ENCODE measurements at places on chromosomes 1 and 21.

- DNase-seq = no peak
These were observed 126.8 kb downstream of the RGS21 start for GRCh38 chr1:192443616-192444015.

DNA sequence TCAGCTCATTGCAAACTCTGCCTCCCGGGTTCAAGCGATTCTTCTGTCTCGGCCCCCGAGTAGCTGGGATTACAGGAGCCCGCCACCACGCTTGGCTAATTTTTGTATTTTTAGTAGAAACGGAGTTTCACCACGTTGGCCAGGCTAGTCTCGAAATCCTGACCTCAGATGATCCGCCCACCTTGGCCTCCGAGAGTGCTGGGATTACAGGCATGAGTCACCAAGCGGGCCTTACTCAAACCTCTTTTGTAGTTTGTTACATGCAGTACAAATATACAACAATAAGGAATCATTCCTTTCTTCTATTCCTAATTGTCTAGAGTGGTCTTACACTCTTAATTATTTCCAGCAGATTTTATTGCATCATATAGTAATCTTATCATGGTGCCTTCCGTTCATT lies 16.6 kb downstream of the SPATA17 start:
- no peak for DNase-seq

- no peak for DNase-seq
These were observed 39.0 kb downstream of the NEXN start for GRCh38 chr1:77927414-77927813.

- no peak for DNase-seq
These were observed 167.4 kb downstream of the DUSP10 start for GRCh38 chr1:221574529-221574928.

GRCh38 chr1:89704014-89704413 lies 71.1 kb downstream of the LRRC8C start:
- DNase-seq = no peak

GRCh38 chr1:89697383-89697782 lies 64.5 kb downstream of the LRRC8C start:
- DNase-seq = no peak

GRCh38 chr1:195962051-195962450 lies 646.2 kb downstream of the KCNT2 start:
- no peak for DNase-seq

GRCh38 chr1:206001476-206001888 lies 1.7 kb downstream of the RAB7B start:
- DNase-seq = no peak

- no peak for DNase-seq
These were observed 14.0 kb downstream of the JUN start for GRCh38 chr1:58769809-58770320.

DNA sequence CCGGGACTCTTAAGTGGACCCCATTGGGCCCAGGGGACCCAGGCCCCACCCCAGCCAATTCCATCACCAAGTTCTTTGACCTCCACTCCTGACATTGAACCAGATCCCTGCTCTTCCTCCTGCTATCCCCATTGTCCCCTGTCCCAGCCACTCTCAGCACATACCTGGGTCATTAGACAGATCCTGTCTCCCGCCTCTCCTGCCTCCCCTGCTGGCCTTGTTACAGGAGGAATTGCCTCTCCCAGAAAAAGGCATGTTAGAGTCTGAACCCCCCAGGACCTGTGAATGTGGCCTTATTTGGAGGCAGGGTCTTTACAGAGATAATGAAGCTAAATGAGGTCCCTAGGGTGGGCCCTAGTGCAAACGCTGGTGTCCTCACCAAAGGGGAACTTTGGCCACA lies 301.9 kb downstream of the NPHP4 start:
- no peak for DNase-seq

DNA sequence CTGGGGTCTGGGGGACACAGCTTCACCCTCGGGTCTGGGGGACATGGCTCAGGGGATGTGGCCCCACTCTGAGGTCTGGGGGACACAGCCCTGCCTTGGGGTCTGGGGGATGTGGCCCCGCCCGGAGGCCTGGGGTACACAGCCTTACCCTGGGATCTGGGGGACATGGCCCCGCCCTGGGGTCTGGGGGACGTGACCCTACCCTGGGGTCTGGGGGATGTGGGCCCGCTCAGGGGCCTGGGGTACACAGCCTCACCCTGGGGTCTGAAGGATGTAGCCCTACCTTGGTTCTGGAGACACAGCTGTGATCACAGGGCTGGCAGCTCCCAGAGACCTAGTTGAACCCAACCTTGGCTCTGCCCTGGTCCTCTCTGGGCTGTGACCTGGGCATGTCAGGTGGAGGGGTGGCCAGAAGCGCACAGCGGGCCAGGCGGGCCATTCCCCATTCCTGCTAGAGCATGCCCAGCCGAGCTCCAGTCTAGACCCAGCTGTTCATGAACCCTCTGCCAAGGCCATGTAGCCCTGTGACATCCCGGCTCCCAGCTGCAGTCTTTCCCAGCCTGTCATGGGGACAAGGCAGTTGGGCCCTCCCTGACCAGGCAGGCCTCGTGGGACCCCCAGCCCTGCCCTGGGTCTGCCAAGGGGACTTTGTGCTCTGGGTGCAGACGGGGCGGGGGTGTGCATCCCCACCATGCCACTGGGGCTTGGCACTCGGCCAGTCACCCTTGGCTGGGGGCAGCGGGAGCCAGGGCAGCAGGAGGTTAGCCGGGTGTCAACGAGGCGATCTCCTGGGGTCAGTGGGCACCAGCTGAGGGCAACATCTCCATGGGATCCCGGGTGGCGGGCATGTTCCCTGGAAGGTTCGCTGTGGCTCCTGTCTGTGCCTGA lies 43.9 kb downstream of the WNT9A start:
- no peak for DNase-seq

DNA sequence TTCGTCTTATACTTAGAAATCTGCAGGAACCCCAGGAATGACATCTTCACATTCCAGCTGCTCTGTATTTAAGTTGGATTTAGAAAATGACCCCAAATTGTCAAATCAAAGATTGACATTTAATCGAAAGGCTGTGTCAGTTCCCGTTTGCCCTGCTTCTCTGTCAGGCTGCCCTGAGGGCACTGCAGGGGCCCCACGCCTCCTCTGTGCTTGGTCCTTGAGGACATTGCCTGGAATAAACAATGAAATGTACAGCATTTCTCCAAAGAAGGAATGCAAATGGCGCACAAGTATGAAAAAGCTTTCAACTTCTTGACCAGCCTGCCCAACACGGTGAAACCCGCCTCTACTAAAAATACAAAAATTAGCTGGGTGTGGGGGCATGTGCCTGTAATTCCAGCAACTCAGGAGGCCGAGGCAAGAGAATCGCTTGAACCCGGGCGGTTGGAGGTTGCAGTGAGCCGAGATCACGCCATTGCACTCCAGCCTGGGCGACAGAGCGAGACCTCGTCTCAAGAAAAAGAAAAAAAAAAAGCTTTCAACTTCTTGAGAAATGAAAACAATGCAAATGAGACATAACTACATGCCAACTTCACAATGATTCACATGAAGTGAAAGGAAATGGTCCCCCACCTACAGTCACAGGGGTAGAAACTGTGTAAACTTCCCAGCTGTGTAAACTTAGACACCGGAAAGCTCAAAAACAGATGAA lies 3.0 kb downstream of the TMPRSS3 start:
- DNase-seq = no peak

DNA sequence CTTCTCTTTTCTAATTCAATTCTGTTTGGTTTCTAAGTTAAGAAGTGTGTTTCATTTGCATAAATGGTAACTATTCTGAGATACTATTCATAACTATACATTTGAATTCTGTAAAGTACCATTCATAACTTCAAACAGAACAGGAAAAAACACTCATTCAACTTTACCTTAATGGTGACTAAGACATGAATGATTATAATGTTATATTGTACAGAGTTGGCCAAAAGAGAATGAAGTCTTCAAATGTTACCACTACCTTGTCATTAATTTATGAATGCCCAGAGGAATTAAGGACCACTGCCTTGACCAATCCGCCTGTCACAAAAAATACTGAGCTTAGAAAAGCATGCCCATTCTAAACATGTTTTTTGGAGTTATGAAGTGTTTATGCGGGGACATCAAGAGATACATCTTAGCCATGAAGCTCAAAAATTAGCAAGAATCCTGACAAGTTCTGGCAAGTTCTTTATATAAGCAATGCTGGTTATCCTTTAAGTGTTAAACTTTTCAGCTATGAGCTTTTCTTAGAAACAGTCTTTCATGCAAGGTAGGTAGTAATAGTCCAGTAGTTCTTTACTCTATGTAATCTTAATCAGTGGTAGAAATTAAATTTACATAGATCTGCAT lies 7.9 kb downstream of the WASF2 start:
- DNase-seq = no peak

DNA sequence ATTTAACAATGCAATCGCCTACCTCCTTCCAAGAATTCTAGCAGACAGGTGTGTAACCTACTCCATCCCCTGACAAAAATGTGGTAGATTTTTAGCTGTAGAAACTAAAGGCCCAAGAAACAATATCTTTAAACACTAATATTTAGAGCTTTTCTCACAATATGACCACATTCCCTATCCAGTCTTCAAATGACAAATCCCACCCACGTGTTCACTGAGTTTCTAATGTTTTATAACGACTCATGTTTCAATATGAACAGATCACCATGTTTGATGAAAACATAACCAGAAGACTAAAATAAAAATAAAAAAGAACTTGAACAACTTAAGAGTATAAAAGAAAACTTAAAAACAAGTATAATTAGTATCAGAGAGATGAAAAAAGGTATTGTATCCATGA lies 24.6 kb downstream of the RSBN1 start:
- DNase-seq = no peak

DNA sequence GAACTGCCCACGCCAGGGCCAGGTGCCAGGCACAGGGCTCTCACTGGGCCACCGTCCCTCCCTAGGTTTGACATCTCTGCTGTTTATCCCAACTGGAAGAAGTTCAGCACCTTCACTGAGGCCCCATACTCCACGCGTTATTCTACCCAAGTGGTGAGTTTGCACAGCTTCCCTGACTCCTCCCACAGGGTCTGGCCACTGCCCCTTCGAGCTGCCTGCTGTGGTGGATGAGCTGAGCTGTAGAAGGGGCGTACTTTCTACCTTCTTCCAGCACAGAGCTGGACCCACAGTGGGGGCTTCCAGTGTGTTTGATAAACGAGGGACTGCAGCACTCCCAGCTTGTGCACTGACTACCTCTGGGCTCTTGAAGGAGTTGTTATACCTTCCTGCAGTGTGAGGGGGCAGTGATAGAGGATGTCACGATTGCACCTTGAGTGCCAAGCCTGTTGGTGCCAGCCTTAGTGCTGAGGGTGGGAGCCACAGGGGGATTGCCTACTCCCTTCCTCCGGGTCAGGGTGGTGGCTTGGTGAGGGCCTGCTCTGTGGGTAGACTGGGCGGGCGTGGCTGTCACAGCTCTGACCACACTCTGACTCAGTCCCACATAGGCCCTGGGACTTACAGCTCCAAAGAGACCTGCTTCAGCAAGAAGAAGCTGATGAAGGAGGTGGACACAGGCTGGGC lies 5.9 kb upstream of the TTC22 start:
- peak; percentile 42 for DNase-seq

GRCh38 chr1:150003801-150004200 lies 6.7 kb downstream of the OTUD7B start:
- no peak for DNase-seq

- no peak for DNase-seq
These were observed 156.8 kb downstream of the CDC42BPA start for GRCh38 chr1:227161470-227161869.

GRCh38 chr1:97202481-97203380 lies 481.1 kb downstream of the PTBP2 start:
- no peak for DNase-seq

DNA sequence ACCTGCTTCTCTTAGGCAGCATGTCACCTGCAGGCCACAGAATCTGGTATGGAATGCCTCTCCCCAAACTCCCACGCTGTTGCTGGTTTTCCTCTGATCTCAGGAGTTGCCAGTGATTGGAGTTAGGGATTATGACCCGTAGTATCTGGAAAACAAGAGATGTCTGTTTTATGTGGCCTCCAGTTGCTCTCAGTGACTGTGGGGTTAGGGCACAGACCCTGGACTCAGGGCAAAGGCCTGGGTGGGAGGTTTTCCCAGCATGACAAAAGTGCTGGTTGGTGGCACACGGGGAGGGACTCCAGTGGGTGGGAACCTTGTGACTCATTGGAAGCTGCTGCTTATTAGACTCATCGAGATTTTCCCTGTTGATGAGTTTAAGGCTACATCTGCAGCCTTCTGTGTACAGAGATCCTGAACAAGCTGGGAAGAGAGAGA lies at the start of gene NR1I3:
NR1I3 (minus strand) TSS at position 165 of the 435 bp plus-strand sequence. CDS start 1,638 bp downstream, outside the sequence.
- no peak for DNase-seq

DNA sequence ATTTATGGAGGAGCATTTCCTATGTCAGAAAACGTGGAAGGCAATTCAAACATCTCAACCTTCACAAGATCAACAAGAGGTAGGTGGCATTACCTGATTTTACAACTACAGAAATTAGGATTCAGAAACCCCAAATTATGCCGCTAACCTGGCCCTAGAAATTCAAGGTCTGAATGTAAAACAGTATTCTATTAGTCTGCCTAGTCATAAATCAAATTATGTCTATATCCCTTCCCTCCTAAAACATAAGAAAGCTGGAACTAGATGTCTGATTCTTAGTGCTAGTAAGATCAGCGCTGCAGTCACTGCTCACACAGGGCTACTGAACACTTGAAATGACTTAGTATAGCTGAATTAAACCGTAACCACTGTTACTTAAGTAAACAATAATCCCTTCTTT lies 1.4 kb downstream of the TOMM20 start:
- DNase-seq = no peak

- no peak for DNase-seq
These were observed 265.2 kb downstream of the ADGRL2 start for GRCh38 chr1:82065916-82066315.

- DNase-seq = no peak
These were observed 35.1 kb upstream of the DIP2A start for GRCh38 chr21:46423546-46424038.

- DNase-seq = no peak
These were observed 26.1 kb upstream of the MTMR11 start for GRCh38 chr1:149962736-149963135.

Measured in right forelimb (tissue), 1 donor.